ENCODE measurements at places on chromosomes 4 and X. TPM values are rescaled to one million over a fixed set of nuclear protein-coding genes. Genes with fewer than 3 reads are reported as not detected.

The SNCA gene
- total RNA-seq: 1.2 TPM

The NIPAL1 gene
- total RNA-seq: 8.8 TPM

- no peak for DNase-seq
These were observed 255.2 kb downstream of the COX7B2 start for GRCh38 chr4:46653842-46654241.

DNA sequence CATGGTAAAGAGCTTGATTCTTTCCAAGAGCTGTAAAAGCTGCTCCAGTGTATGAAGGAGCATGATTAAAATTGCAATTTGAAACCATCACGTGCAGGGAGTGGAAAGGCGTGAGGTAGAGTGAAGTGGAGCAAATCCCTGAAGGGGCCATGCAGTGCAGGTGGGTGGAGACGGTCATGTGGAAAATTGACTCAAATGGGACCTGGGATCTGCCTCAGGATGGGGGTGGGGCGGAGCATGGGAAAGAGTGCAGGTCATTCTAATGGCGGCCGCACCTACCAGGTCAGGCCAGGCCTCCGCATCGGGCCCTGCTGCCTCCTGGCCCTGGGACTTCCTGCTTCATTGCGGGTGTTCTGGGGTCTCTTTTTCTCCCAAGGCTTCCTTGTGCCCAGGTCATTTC lies 25.3 kb upstream of the TRIM60 start:
- DNase-seq: no peak

- no peak for DNase-seq
These were observed 58.0 kb upstream of the CHRDL1 start for GRCh38 chrX:110853610-110854009.

- no peak for DNase-seq
These were observed 960 bp downstream of the TRPC3 start for GRCh38 chr4:121950680-121951520.

GRCh38 chr4:26088433-26088928 lies 174.5 kb downstream of the SMIM20 start:
- DNase-seq: no peak
